ENCODE measurements at places on chromosomes 3 and 15.

GRCh38 chr3:10781981-10782380 is 34.0 kb upstream of the SLC6A11 start:
- no peak for DNase-seq

- no peak for DNase-seq
These were observed 78.8 kb upstream of the STRIT1 start for GRCh38 chr3:155372281-155372680.

DNA sequence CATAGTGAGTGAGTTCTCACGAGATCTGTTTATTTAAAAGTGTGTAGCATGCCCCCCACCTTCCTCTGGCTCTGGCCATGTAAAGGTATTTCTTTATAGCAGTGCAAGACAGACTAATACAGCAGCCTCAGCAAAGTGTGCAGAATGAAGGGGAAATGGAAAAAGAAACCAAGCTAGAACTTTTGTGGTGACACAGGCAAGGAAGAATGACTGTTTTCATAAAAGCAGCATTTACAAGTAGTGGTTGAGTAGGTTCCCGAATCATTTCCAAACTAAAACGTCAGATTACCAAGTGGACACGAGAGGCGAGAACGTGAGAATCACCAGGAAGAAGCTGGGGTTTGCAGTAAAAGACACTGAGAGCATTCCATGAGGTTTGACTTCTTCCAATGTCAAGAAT is 100.2 kb upstream of the AKAP13 start:
- DNase-seq: peak; percentile 15

DNA sequence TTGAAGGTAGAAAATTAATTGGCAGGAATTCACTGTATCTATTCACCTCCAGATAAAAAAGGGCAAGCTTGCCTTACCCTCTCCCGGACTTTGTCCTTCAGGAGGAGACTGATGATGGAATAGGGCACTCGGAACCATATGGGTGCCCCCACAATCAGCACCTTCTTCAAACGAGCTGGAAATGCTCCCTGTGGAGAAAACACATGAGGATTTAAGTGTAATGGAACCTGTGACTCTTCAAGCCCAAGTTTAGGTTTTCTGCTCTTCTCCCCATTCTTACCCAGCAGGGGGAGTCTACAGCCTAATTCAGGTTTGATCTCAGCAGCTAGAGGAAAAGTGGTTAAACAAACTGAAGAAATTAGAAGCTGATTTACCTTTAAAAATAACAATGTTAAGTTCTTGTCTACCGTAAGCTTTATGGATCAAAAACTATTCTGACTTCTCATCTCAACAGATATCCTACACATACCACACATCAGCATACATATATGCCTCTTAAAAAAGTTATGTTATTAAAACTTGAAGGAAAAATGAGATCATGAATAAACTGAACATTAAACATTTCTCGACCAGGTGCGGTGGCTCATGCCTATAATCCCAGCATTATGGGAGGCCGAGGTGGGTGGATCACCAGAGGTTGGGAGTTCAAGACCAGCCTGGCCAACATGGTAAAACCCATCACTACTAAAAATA is 57.5 kb upstream of the SIN3A start:
- no peak for DNase-seq

DNA sequence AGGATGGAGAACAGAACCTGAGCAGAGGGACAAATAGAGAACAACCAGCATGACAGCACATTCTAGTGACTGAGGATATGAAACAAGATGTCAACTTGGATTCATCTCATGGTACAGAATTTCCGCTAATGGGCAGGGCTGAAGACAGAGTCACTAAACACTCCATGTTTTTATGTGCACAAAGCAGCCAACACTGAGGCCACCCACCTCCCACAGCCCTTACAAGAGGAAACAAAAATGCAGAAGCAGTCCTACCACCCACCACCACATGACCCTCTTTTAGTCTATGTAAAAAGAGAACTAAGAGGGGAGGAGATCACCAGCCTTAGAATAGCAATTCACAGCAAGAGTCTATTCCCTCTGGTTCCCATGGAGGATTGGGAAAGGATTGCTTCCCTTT is 131.4 kb upstream of the UBE2E2 start:
- DNase-seq: no peak

- DNase-seq: no peak
These were observed 1.7 kb downstream of the MESP2 start for GRCh38 chr15:89777782-89778380.
